Dermis blood vessel endothelial cell (primary cell): ENCODE measurements at places on chromosomes 16 and 17. TPM values are rescaled to one million over a fixed set of nuclear protein-coding genes. Genes with fewer than 3 reads are reported as not detected.

Gene OR2C1
- total RNA-seq = not detected in 2 replicates

Gene MYH13
- not detected in 2 replicates for total RNA-seq

DNA sequence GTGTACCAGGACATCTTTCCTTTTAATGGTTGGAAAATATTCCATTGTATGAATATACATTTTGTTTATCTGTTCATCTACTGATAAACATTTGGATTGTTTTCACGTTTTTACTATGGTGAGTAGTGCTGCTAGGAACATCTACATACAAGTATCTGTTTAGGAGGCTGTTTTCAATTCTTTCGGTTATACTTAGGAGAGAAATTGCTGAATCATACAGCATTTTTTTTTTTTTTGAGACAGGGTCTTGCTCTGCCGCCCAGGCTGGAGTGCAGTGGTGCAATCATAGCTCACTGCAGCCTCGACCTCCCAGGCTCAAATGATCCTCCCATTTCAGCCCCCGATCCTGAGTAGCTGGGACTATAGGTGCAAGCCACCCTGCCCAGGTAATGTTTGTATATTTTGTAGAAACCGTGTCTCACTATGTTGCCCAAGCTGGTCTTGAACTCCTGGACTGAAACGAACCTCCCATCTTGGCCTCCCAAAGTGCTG lies 122.9 kb downstream of the CRLF3 start:
- no peak for DNase-seq

- DNase-seq = no peak
Observed at GRCh38 chr16:71965223-71965622, 35.0 kb downstream of the PKD1L3 start.

Gene AIPL1
- not detected in 2 replicates for total RNA-seq

Gene C16orf54
- total RNA-seq = not detected in 2 replicates

GRCh38 chr17:19447085-19447583 lies 36.1 kb downstream of the RNF112 start:
- DNase-seq = peak; percentile 83

- DNase-seq = no peak
Observed at GRCh38 chr17:63934183-63935112, 2.3 kb upstream of the CD79B start.

- no peak for DNase-seq
Observed at GRCh38 chr17:63529711-63530556, 6.8 kb downstream of the KCNH6 start.

GRCh38 chr17:28985950-28986713 lies 19.7 kb downstream of the SEZ6 start:
- DNase-seq = no peak

DNA sequence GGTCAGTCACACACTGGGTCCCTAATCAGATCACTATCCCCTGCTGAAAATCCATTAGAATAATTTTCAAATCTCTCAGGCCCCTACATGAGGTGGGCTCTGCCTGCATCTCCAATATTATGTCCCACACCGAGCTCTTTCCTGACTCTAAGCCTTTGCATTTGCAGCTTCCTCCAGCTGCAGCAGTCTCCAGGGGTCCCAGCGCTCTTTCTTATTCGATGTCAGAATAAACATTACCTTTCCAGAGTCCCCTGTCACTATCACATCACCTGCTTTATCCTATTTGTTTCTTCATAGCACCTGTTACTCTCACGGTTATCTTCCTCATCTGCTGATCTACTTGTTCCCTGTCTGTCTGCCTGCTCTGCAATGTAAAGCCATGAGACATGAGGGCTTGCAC lies 57.3 kb upstream of the MON1B start:
- DNase-seq = no peak

GRCh38 chr16:8915722-8916301 lies 33.7 kb downstream of the LITAFD start:
- no peak for DNase-seq
